DMS 273 treated with DMSO at 0.1 percent for 48 hours (cell line): ENCODE measurements at places on chromosomes 11 and 22.
A peak's percentile ranks its signal among the peaks of the same experiment; 100 is the strongest.

GRCh38 chr22:50620593-50621355 is 7.2 kb downstream of the ARSA start:
- DNase-seq: no peak

DNA sequence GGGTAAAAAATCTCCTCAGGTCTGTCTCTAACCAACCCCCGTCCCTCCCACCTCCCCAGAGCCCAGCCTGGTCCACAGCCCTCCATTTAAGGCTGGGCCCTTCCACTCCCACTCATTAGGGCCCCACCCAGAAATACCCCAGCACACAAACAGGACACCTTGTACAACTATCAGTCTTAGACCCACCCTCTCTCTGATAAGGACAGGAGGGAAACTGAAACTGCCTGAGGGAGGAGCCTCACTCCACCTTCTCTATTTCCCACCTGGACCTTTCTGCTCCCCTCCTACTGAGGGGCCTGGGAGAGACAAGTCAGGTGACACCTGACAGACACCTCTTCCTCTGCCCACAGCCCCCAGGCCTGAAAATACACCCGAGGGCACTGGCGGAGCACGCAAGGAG is 90.2 kb downstream of the PLEKHA7 start:
- DNase-seq: no peak

DNA sequence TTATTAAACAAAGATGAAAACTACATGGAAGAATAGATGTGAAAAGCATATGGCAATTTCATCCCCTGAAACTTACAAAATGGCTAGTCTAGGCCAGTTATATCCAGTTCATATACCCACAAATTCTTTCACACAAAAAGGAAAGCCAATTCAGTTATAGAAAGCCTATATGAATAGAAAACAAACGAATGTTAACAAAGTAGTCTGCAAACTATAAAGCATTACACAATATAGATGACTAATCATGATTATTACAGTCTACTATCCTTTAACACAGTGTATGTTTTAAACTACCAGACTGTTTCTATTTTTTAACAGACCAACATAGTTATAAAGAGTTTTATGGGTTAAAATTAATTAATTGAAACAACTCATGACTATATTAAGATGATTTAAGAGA is 12.1 kb downstream of the DCUN1D5 start:
- DNase-seq: no peak

- DNase-seq: no peak
These were observed 121.9 kb downstream of the PHF21B start for GRCh38 chr22:44887941-44888366.

- DNase-seq: no peak
These were observed 4.9 kb downstream of the POLR3H start for GRCh38 chr22:41539146-41540005.

- no peak for DNase-seq
These were observed 8.2 kb upstream of the PLA2G3 start for GRCh38 chr22:31148488-31148887.

- peak; percentile 57 for DNase-seq
These were observed 26.7 kb downstream of the UPB1 start for GRCh38 chr22:24521791-24522245.

DNA sequence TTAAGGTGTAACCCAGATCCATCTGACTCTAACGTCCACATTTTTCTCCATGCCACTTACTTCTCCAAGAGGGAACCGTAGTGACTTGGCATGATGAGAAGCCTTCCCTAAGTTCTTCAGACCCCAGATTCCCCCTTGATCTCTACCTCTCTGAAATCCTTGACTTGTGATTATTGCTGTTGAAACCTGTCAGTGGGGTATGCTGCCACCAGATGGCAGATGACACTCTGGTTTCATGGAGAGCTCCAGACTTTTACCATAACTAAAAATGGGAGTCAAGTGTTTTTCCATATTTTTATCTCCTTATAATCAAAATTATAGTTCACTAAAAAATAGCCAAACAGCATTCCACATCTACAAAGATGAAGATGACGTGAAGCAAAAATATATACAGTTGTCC is 504.2 kb downstream of the SOX6 start:
- no peak for DNase-seq

DNA sequence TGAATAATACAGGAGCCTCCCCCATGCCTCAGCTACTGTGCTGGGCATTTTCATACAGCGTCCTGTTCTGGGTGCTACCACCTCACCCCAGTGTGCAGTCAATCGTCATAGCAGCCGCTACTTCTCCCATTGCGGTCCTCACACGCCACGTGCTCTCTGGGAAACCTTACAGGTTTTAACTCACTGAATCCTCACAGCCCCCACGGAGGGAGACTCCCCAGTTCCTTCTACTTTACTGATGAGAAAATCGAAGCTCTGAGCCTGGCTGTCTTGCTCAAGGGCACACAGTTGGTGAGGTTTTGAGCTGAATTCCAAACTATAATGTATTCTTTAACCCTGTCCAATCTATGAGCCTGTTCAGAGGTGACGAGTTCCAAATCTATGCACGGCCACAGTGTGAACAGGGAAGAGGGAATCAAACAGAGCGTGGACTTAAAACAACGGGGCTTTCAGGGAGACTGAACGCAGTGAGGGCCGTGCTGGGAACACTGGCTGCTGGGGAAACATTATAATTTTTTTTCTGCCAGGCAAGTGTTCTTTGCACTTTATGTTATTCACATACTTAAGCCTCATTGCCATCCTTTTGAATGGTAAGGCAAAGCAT is 421.5 kb downstream of the BRD1 start:
- no peak for DNase-seq

DNA sequence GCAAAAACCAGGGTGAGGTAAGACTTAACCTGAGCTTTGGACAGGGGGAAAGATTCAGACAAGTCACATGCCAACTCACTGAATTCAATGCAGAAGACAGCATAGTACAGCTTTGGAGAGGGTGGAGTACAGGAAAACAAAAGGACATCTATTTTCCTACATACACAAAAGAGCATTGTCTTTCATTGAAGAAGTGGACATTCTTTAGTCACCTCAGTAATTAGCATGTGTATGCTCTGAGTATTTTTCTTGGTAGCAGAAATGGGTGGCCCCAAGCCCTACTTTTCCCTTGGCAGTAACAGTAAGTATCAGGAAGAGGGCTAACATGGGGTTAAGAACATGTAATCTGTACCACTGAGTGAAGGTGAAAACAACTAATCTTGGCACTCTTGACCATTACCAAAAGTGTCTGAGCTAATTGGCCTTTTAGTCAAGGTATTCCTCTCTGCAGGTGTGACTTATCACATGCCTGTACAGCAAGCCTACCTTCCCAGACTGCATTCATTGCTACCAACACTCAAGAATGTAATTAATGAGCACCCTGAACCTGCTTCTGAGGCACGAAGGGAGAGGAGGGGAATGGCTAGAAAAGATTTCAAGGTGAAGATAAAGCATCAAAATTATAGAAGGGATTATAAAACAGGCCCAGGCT is 33.9 kb downstream of the SYTL2 start:
- no peak for DNase-seq

GRCh38 chr11:68658097-68658496 is 26.2 kb upstream of the GAL start:
- DNase-seq: no peak

GRCh38 chr11:12088047-12088481 is 22.3 kb upstream of the MICAL2 start:
- no peak for DNase-seq

DNA sequence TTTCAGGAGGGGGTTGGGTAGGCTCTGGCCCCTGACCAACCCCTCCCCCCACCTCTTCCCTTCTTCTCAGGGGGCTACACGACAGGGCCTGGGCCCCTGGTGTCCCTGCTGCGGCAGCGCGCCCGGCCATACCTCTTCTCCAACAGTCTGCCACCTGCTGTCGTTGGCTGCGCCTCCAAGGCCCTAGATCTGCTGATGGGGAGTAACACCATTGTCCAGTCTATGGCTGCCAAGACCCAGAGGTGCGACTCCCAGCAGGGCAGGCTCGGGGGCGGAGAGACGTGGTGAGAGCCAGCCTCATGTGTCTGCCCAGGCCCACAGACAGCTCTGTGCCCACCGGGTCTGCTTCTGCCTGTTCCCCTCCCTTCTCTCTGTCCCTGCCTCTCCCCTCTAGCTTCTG is 7.6 kb upstream of the GALR3 start:
- DNase-seq: no peak

- no peak for DNase-seq
These were observed 22.9 kb upstream of the ASPHD2 start for GRCh38 chr22:26406118-26406517.

GRCh38 chr22:30609260-30610185 is 2.5 kb downstream of the TCN2 start:
- DNase-seq: no peak

DNA sequence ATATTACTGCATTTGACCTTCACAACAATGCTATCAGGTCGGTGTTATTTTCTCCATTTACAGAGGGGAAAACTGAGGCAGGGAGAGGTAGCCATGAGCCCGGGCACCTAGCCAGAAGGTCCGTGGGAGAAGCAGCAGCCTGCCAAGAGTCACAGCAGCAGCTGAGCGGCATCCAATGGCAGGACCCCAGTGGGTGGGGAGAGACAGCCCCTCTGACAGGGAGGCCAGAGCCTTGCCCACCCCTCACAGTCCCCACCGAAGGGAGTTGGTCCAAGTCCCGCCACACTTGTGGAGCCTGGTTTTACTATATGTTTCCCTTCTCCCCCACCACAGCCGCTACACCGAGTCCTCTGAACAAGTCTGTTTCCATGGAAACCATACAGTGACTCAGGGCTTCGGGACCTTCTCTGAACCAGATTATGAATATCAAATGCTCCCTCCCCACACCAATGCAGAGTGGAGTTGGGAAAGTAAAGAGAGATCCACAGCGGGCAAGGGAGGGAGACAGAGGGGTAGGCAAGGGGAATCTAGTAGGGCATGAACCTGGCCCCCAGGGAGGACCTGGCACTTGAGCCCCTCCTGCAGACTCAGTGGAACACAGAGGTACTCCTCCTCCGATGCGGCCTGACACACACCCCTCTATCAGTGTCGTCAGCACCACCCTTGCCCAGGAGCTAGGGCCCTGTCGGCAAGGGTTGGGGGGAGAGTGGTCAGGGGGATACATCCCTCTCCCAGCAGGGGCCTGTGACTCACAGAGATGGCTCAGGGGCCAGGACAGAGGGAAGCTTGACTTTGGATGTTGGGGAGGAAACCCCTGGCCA is 2.5 kb downstream of the CHST1 start:
- DNase-seq: no peak

GRCh38 chr11:92122561-92122960 is 102.1 kb upstream of the FAT3 start:
- no peak for DNase-seq

- no peak for DNase-seq
These were observed 63.5 kb downstream of the CEP164 start for GRCh38 chr11:117391181-117391580.

DNA sequence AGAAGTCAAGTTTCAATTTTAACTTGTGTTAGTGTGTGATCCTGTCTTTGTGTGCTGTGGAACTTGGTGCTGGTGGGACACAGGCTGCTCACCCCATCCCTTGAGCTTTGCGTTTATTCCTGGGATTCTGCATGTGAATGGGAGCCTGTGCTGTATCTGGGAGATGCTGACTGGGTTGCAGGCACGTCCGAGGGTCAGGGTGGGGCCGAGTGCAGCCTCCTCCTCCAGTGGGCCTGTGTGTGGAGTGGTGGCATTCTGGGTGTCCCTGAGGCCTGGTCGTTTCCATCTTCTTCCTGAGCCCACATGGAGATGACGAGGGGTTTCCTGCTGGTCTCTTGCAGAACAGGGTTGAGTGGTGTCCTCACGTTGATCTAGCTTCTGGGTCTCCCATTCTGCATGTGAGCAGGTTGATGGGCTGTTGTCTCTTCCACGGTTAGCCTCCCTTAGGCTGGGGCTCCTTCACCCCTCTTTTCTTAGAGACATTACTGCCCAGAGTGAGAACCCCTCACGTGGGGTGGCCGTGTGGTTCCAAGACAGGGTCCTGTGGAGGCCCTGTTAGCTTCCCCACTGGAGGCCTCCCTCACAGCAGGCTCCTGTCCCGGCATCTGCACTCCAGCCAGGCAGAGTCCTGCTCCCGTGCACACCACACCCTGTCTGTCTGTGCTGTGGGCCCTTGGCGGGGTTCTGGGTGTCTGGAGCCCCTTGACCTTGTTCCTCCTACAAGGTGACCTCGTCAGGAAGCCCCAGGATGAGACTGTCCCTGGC is 4.9 kb downstream of the PTDSS2 start:
- no peak for DNase-seq

GRCh38 chr11:6248248-6248647 is 9.4 kb downstream of the CNGA4 start:
- no peak for DNase-seq

DNA sequence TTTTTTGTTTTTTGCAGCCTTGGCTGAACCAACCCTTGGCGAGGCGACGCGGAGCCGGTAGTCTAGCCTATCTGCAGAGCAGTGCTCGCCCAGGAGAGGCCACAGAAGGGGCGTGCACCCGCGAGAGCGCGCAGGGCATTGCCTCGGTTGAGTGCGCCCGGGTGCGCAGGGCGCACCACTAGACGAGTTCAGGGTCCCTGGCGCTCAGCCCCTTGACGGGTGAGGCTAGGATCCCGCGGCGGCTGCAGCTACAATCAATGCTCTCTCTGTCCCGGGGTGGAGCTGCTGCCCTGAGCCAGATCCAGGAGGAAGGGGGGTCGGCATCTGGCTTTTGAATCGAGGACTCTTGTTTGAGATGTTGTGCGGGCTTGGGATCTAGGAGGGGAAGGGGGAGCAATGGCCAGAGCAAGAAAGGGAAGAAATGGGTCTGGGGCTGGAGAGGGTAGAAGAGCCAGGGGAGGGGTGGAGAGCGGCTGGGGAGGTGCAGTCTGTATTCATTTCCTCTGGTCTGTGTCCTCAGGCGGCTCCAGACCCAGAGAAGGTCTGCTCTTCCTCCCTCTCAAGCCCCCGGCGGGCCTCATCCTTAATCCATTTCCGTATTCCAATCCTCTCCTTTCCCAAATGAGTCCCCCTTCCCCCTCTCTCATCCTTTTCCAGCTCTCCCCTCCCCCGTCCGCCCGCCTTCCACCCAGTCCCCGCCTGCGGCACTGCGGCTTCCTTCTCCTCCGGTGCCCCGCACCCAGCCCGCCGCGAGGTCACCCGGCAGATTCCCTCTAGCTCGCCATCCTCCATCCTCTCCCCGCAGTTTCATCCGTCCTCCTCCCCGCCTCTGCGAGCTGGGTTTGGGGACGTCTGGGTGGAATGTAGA is 797 bp downstream of the THY1 start:
- DNase-seq: no peak

- no peak for DNase-seq
These were observed at the start of gene TSPO for GRCh38 chr22:43151251-43152002. Gene TSPO, plus strand, starts transcription at chr22:43151559. Its CDS starts 7,680 bp downstream, at chr22:43159239.

- no peak for DNase-seq
These were observed 2.8 kb downstream of the PARVB start for GRCh38 chr22:44026630-44027511.

GRCh38 chr11:126755526-126755925 is 245.0 kb downstream of the KIRREL3 start:
- peak; percentile 2 for DNase-seq

- DNase-seq: no peak
These were observed 69.8 kb upstream of the TNRC6B start for GRCh38 chr22:40107851-40108378.
